Heart left ventricle (tissue), 16 donors: ENCODE measurements at places on chromosomes 2 and 18. TPM values are rescaled to one million over a fixed set of nuclear protein-coding genes. Genes with fewer than 3 reads are reported as not detected.

- DNase-seq = no peak
Measured at GRCh38 chr2:228703152-228703551, 521.7 kb upstream of the SPHKAP start.

DNA sequence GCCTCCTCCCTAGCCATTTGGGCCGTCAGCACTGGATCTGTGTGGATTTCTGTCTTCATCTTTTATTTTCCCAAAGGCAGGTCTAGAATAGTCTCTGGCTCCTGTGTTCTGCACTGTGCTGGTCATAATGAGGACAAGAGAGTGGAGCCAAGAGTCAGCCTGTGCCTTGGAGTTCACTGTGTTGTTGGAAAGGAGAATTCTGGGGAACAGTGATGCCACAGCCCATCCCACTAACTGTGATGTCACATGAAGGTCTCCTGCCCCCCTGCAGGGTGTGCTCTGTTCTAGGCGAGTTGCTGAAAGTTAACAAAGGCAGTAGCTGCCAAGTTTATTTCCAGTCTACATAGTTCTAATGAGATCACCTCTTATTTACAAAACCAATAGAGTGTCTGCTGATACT, 248.5 kb downstream of the TPGS2 start:
- no peak for DNase-seq

- DNase-seq = peak; percentile 84
Measured at GRCh38 chr18:34493099-34493544, 217.0 kb upstream of the DTNA start.

- DNase-seq = no peak
Measured at GRCh38 chr2:8368463-8368862, 313.4 kb upstream of the ID2 start.

DNA sequence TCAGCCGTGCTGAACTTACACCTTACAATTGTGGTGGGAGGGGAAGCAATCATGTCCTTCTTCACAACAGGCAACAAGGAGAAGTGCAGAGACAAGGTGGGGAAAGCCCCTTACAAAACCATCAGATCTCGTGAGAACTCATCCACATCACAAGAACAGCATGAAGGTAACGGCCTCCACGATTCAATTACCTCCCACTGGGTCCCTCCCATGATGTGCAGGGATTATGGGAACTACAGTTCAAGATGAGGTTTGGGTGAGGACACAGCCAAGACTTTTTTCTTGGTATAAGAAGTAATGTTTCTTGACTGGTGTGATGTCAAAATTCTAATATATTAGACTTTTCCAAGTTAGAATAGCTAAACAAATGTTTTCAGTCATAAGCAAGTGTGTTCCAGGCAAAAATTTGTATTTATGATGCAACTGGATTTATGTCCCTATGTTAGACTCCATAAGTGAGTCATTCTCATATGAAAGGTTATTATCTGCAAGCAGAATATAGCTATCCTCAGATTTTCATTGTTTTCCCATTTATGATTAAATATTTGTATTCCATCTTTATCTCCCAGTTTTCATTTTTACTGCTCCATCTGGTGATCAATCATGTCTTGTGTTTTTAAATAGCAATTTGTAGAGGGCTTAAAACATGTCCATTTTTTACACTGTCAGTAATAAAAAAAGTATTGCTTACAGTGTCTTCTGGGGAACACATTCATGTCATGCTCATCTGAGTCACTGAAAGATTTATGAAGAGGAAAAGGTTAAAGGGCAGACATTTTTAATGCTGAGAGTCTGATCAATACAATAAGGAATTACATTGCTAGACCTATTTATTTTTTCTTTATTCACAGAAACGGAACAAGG, 995.2 kb upstream of the CDH2 start:
- DNase-seq = no peak

DNA sequence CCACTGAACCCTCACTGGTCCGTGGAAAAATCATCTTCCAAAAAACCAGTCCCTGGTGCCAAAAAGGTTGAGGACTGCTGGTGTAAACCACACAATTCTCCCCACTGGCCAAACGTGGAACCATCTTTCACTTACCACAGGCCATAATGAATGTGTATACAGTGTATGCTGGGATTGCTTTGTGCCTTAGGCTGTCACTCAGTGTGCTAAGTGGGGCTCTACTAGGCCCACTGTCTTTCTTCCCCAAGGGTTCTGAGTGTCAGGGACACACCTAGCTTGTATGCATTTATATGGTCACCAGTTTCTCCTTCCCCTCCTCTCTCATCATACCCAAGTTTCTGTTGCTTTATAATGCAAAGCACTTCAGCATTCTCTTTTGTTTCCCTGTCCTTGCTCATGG, 27.2 kb downstream of the SCYGR8 start:
- no peak for DNase-seq

GRCh38 chr2:226115102-226115831, 684.4 kb downstream of the IRS1 start:
- DNase-seq = no peak

- no peak for DNase-seq
Measured at GRCh38 chr18:76212960-76213359, 282.1 kb downstream of the ZNF516 start.

- no peak for DNase-seq
Measured at GRCh38 chr18:45852631-45853030, 27.2 kb downstream of the SIGLEC15 start.

DNA sequence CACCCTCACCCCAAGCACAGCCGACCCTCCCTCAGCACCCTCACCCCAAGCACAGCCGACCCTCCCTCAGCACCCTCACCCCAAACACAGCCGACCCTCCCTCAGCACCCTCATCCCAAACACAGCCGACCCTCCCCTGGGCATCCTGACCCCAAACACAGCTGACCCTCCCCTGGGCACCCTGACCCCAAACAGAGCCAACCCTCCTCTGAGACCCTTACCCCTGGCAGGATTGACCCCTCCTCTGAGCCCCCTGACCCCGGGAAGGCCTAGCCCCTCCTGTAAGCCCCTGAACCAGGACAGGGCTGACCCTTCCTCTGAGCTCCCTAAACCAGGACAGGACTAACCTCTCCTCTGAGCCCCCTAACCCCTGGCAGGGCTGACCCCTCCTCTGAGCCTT, 84.4 kb upstream of the RAB6C start:
- no peak for DNase-seq

- DNase-seq = no peak
Measured at GRCh38 chr18:56083523-56084287, 495.7 kb upstream of the TCF4 start.

GRCh38 chr2:70832386-70832785, 3.2 kb downstream of the CD207 start:
- DNase-seq = no peak

DNA sequence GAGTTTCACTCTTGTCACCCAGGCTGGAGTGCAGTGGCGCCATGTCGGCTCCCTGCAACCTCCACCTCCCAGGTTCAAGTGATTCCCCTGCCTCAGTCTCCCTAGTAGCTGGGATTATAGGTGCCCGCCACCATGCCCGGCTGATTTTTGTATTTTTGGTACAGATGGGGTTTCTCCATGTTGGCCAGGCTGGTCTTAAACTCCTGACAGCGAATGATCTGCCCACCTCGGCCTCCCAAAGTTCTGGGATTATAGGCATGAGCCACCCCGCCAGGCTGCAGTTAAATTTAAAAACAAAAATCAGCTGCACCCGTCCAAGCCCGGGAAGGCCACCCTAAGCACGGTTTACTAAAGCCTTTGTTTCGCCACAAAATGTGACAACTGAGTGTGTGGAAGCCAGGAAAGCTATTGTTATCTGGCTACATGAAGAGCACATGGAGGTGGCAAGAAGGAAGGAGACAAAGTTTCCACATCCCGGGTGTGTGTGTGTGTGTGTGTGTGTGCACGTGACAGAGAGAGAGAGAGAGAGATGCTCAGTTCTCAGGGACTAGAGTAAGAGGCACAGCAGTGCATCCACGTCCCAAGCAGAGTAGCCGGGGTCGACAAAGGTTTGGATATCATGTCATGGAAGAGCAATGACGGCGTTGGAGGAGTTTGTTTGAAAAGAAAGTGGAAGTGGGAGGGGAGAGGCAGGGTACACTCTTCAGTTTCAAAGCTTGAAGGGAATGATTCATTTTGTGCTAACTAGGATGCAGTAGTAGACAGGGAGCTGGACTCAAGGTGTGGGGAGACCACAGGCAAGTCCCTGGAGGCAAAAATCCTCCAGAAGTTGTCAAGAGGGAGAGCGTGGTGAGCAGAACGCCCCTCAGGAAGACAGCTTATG, 20.1 kb downstream of the INPP5D start:
- no peak for DNase-seq

- peak; percentile 78 for DNase-seq
Measured at GRCh38 chr2:15577071-15577735, 14.5 kb upstream of the DDX1 start.

DNA sequence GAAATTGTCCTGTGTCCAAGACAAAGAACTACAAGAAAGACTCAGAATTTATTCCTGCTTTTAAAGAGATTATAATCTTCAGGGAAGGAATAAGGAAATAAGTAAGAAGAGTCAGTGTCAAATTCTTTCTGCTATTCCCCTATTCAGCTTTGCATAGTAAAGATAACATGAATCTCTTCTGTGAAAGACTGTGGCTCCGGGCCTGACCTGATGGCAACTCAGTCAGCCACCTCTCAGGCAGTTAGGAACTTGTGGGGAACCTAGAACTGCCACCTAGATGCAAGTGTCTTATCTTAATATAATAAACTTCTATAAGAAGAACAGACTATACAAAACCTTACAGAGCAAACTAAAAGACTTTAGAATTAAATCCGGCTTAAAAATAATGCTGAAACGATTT, 382.0 kb downstream of the RAD51AP2 start:
- no peak for DNase-seq

DNA sequence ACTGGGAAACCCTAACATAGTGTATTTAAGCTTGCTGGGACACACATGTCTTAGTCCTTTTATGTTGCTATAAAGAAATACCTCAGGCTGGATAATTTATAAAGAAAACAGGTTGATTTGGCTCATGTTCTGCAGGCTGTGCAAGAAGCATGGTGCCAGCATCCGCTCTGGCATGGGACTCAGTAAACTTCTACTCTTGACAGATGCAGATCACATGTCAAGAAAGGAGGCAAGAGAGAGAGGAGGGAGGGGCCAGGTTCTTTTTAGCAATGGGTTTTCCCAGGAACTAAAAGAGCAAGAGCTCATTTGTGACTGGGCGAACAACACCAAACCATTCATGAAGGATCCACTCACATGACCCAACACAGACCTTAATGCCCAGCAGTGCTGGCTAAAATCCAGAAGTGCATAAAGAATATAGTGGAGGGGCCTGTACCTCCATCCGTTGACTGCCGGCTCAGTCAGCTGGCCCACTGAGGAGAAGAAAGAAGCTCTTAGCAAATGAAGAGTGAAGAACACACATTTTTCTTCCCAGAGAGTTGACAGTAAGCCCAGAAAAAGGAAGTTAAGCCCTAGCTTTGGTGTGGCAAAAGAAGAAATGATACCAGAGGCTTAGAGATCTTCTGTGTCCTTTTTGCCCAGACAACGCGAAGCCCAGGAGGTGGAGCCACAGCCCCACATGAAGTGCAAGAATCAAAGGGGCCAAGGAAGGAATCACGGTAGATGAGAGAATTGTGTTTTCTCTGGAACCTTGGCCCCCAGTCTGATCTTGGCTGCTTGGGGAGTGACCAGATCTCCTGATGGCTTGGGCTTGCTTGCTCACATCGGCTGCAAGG, 183.5 kb upstream of the FAM98A start:
- DNase-seq = no peak

DNA sequence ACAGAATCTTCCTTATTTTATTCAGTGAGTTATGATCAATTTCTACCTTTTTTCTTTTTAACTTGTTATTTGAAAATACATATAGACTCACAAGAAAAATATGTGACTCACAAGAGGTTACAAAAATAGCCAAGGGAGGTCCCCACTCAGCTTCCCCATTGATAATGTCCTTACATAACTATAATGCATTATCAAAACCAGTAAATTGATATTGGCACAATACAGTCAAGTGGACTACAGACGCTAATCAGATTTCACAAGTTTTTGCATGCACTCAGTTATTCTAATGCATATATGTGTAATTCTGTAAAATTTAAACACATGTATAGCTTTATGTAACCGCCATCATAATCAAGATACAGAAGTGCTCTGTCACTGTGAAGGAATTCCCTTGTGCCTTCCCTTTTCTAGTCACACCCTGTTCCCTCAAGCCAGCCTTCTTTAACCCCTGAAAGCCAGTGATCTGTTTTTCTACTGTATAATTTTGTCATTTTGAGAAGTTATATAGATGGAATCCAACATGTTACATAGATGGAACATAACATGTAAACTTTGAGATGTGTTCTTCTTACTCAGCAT, 118.4 kb downstream of the ALMS1 start:
- no peak for DNase-seq

The MC2R gene
- total RNA-seq = not detected

The SOWAHC gene
- 1.3 TPM for total RNA-seq

The IL1R2 gene
- 1.0 TPM for total RNA-seq

The RUFY4 gene
- not detected for total RNA-seq

The SPR gene
- total RNA-seq = 64.7 TPM
